ENCODE measurements at places on chromosomes 5 and 9.

DNA sequence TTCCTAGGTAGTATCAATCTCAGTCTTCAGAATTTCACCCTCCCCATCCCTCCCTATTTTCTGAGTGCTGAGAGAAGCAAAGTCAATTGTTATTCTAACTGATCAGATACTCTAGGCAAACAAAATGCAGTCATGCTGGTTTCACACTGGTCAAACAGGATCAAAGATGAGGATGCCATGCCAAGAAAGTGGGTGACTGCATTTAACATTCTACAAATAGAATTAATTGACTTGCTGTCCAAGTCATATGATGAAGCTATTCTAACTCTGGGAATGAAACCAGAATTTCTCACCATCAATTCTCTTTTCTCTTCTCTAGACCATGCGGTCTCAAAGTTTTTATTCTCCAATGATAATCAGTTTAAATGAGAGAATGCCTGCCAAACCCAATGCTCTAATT is 112.5 kb downstream of the CTNND2 start:
- no peak for DNase-seq

GRCh38 chr9:87158765-87159164 is 211.5 kb upstream of the GAS1 start:
- no peak for DNase-seq

GRCh38 chr5:14061106-14061505 is 82.0 kb upstream of the TRIO start:
- DNase-seq, result no peak

DNA sequence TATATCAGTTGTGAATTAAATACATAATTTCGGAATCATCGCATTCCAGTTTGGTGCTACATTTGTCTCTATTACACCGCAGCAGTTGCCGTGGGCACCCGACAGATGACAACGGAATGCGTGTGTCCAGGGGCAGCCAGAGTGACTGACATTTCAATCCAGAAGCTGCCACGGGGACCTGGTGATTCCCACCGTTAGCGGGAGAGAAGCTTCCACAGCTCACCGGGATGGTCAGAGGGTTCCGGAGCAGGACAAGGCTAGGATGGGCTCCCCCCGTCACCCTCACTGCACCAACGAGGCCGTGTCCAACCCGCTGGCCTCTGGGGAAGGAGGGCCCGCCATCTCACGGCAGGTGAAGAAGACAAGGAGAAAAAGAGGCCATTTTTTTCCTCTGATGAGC is 86.8 kb downstream of the GTF3C4 start:
- no peak for DNase-seq

DNA sequence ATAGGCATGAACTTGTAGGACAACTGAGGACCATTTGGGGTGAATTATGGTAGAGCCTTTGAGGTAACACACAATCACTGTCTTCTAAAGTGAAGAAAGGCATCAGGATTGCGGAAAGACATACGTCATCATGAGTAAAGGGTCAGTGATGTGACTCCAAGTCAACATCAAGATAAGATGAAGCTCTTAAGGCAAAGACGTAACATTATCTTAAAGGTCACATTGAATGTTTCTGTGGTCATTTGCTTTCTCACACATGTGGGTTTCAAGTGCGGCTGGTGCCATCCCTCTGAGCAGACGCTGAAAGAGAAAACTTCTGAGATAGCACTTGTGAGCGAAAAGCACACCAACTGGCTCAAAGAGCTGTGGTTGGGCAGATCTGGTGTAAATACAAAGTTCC is 63.3 kb upstream of the GRAMD2B start:
- no peak for DNase-seq

- no peak for DNase-seq
Measured at GRCh38 chr5:62328772-62329491, 22.9 kb downstream of the KIF2A start.

GRCh38 chr5:534743-535671 is 10.8 kb upstream of the SLC9A3 start:
- DNase-seq, result no peak

- DNase-seq, result no peak
Measured at GRCh38 chr9:29822458-29822857, 2249.2 kb upstream of the C9orf72 start.

DNA sequence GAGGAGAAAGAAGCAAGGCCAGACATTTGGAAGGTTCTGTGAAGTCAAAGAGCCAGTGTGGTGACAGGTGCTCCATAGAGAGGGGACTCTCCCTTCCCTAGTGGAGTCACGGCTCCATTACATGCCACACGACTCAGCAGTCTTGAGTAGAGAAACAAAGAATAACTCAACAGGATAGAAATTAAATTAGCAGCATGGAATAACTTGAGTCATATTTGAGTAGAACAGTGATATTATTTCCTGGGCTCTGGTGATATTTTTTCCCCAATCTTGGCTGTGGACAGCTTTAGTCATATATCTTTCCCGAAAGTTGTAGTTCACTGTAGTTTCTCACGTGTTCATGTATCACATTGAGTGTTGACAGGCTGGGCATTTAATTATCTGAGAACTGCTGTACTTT is 149.7 kb upstream of the EFNA5 start:
- DNase-seq, result no peak

GRCh38 chr5:116371935-116372334 is 202.7 kb downstream of the SEMA6A start:
- peak; percentile 59 for DNase-seq

GRCh38 chr9:115328228-115328627 is 210.3 kb upstream of the TNC start:
- no peak for DNase-seq

- DNase-seq, result no peak
Measured at GRCh38 chr9:120071760-120072159, 508.2 kb downstream of the CDK5RAP2 start.

DNA sequence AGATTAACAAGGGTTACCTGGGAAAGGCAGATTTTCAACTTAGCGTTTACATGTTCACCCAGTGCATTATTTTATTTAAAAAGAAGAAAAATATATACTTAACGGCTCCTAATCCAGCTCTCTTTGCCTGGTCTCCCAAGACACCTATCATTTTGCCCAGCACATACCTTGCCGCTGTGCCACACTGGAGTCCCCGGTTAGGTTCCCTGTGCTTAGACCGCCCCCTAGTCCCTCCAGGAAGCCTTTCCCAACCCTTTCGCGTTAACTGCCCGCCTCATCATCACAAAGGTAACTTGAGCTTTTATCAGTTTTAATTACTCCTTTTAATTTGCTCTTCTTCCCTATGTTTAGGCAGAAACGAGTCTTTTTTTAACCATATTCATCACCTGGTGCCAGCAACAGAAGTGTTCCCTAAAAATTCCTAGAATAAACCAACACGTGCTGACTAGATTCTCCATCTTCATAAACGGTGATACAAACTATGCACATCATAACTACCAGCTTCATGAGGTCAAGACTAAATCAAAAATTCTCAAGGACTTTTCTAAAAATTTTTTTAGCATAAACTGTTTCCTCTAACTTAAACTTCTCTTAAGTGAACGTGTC is 19.7 kb downstream of the DNAJA1 start:
- DNase-seq, result no peak

- no peak for DNase-seq
Measured at GRCh38 chr9:36928670-36929349, 105.3 kb downstream of the PAX5 start.

GRCh38 chr5:179836225-179837019 is 15.7 kb downstream of the SQSTM1 start:
- DNase-seq, result no peak

- no peak for DNase-seq
Measured at GRCh38 chr5:144315994-144316634, 145.4 kb downstream of the KCTD16 start.

DNA sequence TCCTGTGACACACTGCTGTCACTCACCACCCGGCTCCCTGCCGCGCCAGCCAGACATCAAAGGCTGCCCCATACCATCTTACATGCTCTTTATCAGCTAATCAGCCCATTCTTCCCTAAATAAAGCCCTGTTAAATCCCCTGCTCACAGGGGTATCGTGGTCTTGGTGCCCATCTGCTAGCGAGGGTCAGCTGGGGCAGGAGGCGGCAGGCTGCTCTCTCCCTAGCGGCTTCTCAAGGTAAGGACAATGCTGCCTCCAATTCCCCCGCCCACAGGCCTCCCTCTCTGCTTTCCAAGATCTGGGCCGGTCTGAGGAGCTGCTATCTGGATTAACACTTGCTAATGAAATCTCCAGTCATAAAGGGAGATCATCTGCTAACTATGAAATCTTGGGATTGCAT is 26.8 kb downstream of the BARHL1 start:
- DNase-seq, result no peak

GRCh38 chr5:136128481-136128880 is 4.2 kb upstream of the SMAD5 start:
- no peak for DNase-seq

- DNase-seq, result no peak
Measured at GRCh38 chr5:68918306-68918705, 175.5 kb upstream of the SLC30A5 start.

DNA sequence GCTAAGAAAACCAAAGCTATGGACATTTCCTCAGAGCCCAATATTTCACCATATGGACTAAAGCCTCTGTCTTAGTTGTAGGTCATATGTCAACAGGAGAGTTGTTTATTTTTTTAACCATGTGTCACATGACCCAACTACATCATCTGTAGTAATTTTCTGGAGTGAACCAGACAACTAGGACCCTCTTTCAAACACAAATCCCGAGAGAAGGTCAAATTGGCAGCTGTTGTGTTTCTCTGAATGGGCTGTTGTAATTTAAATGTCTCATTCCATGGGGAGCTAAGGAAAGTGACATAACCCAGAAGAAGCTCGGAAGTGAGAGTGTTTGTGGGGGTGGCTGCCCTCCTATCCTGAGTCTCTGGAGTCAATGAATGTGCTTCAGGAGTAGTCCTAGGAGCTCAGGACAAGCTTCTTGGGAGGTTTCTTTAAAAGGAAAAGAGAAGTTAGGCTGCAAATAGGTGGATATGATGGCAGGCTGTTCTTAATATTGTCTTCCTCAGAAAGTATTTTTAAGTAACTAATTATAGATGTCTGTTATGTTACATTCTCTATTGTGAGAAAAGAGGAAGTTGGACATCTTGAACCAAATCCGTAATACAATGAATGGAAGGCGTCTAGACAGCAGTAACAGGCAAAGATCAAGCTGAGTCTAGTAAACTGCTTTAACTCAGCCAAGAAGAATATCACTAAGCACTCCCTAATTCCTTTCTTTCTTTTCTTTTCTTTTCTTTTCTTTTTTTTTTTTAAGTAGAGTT is 50.1 kb downstream of the TMEM167A start:
- peak; percentile 47 for DNase-seq

- DNase-seq, result no peak
Measured at GRCh38 chr5:57338868-57339340, 143.7 kb downstream of the ACTBL2 start.

DNA sequence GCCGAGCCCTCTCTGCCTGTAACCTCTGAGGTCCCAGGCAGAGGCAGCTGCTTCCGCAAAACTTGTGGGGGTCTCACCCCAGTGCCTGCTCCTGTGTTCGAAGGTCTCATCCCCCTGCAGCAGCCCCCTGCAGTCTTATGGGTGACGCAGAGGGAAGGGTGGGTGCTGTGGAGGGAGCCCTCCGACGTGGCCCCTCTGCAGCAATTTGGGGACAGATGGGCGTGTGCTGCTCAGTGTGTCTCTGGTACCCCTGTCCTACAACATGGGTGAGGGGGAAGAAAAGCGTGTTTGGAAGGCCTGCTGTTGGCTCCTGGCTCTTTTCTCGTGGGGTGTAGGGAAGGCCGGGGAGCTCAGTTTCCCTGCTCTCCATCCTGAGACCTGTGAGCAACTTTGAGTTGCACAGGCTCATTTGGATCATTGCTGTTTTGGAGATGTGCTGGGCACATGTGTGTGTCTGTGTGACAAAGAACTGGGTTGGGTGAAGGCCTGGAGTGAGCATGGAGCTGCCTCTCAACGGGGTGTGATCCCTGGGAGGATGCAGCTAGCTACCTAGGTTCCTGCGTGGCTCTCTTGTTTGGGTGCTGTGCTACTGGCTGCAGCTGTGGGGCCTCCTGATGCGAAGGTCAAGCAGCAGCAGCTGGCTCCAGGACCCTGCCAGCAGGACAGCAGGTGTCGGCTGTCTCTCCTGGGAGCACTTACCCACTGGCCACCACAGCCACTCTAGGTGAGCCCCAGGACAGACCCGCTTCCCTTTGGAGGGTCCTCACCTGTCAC is 179.6 kb upstream of the PITX1 start:
- DNase-seq, result no peak

DNA sequence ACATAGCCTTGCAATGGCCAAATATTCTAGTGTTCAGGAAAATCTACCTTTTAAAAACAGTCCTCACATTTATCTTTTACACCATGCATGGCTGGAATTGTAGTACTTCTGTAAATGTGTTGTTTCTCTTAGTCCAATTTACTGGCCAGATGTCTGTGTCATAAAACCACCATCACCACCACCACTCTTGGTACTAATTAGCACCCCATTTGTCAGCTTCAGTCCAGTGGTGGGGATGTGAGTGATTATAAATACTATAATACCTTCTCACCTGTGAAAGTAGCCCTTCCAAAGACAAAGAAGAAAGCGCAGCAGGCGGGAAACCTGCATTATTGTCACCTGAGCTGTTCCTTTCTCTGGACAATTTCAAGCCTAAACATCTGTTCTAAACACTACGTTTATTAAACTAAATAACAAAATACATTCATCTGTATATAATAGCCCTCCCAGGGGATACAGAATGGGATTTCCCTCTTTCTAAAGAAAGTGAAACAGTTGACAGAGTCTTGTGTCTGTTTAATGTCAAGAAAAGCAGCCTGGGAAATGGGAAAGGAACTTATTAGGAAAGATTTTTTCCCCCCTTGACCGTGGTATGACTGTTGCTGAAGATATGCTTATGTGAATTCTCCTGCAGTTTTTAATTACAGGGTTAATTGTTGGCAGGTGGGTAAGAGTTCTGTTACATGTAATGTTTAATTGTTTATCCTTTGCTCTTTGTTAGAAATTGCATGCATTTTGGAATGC is 144.5 kb upstream of the NUDT12 start:
- no peak for DNase-seq

DNA sequence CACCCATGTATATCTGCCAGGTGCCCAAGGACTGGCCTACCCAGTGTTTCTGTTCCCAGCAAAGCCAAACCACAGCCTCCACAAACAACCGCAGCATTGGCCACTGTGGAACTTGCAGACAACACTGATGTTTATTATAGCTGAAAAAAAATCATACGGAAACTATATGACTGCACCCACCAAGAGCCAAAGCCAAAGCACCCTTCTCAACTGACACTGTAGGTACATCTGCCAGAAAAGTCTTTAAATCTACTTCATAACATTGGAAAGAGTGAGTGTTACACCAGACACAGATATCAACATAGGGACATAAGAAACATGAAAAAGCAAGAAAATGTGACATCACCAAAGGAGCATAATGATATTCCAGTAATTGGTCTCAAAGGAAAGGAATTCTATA is 428.0 kb downstream of the PSAT1 start:
- no peak for DNase-seq

DNA sequence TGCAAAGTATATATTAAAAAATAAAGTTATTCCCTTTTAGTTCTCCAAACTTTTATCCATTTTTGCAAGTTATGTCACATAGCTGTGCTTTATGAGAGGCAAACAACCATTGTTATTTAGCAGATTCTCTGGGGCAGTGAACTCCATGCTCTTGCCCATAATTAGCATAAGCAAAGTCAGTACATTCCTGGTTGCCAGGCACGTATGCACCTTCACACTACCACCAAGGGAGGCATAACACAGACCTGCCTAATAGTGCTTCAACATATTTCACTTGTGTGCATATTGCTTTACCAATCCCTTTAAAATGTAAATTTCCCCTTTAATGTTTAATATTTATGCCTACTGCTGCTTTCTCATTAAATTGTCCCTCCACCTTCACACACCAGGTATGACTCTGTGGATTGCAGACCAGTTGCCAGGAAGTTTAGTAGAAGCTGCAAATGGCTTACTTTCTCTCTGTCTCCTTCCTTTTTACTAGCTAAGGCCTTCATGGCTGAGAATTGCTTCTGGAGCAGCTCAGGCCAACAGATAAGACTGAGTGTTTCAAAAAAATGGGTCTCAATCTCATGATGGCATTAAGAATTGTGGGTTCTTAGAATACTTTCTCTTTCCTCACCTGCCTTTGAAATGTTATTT is 388.2 kb downstream of the PRR16 start:
- DNase-seq, result no peak

Measured in suppressor macrophage (primary cell).